ENCODE measurements at places on chromosomes 16 and 17. TPM values are rescaled to one million over a fixed set of nuclear protein-coding genes. Genes with fewer than 3 reads are reported as not detected.

DNA sequence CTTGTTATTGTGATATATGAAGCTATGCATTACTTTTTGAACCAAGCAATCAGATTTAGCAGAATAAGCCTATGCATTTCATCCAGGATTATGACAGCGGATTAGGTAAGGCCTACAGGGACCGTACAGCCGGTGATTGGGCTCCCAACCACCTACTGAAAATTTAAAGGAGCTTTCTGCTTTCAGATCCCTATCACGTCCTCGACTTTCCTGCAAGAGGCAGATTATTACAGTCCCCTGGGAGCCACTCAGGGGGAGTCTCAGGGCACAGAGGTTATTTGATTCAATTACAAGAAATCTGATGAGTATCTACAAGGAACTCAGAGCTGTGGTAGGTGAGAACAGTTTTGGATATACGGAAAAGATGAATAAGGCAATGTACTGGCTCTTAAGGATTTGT is 80.7 kb downstream of the HS3ST3B1 start:
- no peak for DNase-seq

- no peak for DNase-seq
Observed at GRCh38 chr16:16861546-16861945, 482.6 kb downstream of the NPIPA7 start.

DNA sequence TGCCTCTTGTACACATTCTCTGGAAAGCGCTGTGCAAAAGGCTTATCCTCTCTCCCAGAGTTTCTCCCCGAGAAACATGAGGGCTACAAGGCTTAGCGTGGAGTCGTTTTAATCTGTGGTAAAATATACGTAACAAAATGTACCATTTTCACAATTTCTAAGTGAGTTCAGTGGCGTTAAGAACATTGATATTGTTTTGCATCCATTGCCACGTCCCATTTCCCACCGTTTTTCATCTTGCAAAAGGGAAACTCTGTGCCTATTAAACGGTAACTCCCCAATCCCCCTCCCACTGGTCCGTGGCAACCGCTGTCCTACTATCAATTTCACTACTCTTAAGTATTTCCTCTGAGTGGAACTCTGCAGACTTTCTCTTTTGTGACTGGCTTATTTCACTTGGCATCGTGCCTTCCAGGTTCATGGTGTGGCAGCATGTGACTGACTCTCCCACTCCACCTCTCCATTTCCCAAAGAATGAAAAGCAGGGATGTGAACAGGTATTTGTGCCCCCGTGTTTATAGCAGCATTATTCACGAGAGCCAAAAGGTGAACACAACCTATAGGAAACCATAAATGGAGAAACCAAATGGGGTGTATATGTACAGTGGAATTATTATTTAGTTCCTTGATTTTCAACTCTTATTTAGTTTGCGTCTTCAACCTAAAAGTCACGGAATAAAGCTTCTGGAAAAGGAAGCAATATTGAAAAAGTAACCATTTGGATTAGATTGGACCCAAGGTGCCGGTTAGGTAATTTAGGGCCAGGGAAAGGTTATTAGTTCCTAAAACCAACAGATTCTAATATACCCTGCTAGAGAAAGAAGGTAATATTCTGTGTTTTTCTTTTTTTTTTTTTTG is 1.1 kb upstream of the USP32 start:
- DNase-seq = no peak

- DNase-seq = no peak
Observed at GRCh38 chr17:34879146-34879545, 82.1 kb downstream of the CCT6B start.

DNA sequence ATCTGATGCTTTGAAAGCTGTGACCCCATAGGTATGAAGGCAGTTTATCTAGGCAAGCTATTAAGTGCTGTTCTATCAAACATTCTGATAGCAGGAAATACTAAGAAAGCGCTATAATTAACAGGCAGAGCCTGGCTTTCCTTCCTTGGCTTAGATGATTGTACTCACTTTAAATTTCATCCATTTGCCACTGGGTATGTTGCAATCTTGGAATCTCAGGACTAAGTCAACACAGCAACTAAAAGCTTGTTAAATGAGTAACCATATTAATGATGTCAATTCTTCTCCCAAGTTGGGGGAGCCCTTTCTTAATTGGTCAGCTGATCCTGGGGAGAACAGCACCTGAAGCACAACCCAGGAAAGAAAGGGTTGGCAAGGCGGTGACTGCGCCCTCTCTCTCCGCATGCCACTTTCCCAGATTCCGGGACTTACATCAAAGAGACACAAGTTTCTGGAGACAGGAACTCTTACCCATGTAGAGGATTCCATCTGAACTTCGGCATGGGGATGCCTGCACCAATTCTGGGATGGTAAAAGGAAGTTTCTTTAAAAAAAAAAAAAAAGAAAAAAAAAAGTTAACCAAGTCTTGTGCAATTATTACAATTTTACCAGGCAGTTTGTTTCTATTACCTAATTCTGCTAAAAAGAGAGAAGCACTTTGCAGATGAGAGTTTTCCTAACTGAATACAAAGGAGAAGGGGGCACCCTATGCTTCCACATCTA is 54.4 kb upstream of the ICAM2 start:
- peak; percentile 90 for DNase-seq

DNA sequence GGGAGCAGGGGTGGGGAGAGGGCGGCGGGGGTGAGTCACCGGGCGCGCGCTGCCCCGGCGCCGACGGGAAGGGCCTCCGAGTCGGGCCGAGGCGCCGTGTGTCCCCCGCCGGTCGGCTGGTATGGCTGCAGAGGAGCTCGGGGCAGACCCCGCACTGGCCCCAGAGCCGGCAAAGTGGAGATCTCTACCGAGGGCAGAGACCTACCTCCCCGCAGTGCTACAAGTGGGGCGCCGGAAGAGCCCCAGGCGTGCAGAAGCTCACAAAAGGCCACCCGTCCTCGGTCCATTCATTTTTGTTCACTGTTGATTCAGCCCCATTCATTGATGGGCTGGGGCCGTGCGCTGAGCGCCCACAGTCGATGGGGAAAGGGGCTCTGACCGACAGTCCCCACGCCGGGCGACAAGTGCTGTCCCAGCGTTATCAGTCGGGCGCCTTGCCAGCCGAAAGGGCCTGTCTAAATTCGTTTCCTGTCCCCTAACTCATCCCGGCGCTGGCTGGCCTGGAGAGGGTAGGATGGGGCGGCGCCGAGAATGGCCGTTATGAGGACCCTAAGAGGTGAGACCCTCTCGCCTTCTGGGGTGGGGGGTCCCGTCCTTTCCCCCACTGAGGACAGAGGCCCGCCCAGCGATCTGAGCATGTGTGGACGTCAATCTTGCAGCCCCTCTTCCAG is 709 bp upstream of the ENO3 start:
- DNase-seq = no peak

The HOXB9 gene
- total RNA-seq = 77.0 TPM

The SLC22A31 gene
- total RNA-seq = 6.8 TPM
